ENCODE measurements at places on chromosomes 13 and 19.

- no peak for DNase-seq
These were observed 6.4 kb downstream of the TNFSF14 start for GRCh38 chr19:6663236-6664201.

DNA sequence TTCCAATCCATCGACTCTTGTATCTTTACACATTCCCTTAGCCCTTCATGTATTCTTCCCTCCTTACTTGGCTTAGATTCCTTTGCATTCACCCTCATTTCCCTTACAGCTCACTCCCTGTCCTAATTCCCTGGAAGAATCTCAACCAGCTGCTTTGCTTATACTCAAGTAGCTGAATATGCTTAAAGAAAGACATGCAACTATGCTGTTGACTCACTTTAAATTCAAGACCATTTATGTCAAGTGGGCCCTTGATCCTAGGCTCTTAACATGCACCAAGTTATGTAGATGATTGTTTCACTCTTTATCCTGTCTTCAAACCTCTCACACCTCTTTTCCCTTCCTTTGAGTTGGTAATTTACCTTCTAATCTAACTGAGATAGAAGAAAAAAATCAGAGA lies 7.4 kb downstream of the CCDC122 start:
- DNase-seq, result no peak

- DNase-seq, result no peak
These were observed 69.5 kb upstream of the MCF2L start for GRCh38 chr13:112899281-112900225.

DNA sequence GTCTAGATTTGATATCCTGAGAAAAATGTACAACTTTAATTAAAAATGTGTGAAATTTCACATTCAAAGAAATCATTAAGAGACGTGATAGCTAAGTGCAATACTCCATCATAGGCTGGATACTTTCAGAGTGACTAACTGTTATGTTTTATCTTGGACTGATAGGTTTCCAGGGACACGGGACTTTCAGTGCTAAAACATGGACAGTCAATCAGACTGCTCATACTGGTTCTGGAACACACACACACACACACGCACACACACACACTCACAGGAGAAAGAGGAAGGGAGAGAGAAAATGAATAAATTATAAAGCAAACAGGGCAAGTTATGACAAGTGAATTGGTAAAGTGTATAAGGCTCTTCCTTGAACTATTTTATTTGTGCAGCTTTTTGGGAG lies 955.9 kb downstream of the SLITRK5 start:
- no peak for DNase-seq
